ENCODE measurements at places on chromosomes 11 and 22.
A peak's percentile ranks its signal among the peaks of the same experiment; 100 is the strongest.

- peaks cover 10% of the 10 kb centered on the region for H3K4me1 ChIP-seq
- no peak overlapping the region for H3K4me3 ChIP-seq
- no peak for DNase-seq
- H3K27me3 ChIP-seq = no peaks in the 10 kb centered on the region
These were observed 63.9 kb downstream of the RPL27A start for GRCh38 chr11:8746331-8746974.

GRCh38 chr11:95495706-95496105, 264.7 kb upstream of the SESN3 start:
- H3K4me1 ChIP-seq = peaks cover 7% of the 10 kb centered on the region
- DNase-seq = no peak
- H3K27me3 ChIP-seq = no peaks in the 10 kb centered on the region

DNA sequence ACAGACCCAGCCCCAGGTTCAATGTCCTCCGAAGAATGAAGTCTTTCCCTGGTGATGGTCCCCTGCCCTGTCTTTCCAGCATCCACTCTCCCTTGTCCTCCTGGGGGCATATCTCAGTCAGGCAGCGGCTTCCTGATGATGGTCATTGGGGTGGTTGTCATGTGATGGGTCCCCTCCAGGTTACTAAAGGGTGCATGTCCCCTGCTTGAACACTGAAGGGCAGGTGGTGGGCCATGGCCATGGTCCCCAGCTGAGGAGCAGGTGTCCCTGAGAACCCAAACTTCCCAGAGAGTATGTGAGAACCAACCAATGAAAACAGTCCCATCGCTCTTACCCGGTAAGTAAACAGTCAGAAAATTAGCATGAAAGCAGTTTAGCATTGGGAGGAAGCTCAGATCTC, 14.1 kb downstream of the APOL1 start:
- no peak for DNase-seq
- no peak overlapping the region for H3K27ac ChIP-seq
- no peak overlapping the region for H3K4me3 ChIP-seq
- H3K36me3 ChIP-seq = no peaks in the 10 kb centered on the region
- no peaks in the 10 kb centered on the region for H3K27me3 ChIP-seq

- H3K27ac ChIP-seq = peak overlapping the region; percentile 58
- no peak overlapping the region for H3K4me3 ChIP-seq
- H3K27me3 ChIP-seq = no peaks in the 10 kb centered on the region
- peaks cover 7% of the 10 kb centered on the region for H3K4me1 ChIP-seq
- DNase-seq = no peak
These were observed 14.3 kb downstream of the DGKZ start for GRCh38 chr11:46361283-46362155.

DNA sequence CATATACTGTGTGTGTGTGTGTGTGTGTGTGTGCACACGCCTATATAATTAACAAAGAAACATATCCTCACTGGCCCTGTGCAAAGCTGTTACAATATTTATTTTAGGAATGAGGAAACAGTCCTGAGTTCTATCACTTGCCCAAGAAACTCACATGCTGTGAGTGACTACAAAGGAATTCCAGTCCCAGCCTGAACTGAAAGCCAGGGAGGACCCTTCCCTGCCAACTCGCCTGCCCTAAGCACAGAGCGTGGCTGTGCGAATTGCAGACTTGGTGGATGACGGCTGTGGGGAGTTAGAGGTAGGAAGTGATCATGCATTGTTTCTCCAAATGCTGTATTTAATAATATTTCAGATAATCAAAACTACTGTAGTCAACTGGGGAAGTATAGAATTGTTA, 26.4 kb upstream of the CD5 start:
- peaks cover 8% of the 10 kb centered on the region for H3K4me1 ChIP-seq
- no peaks in the 10 kb centered on the region for H3K27me3 ChIP-seq
- H3K27ac ChIP-seq = no peak overlapping the region
- no peak overlapping the region for H3K4me3 ChIP-seq
- H3K36me3 ChIP-seq = no peaks in the 10 kb centered on the region

DNA sequence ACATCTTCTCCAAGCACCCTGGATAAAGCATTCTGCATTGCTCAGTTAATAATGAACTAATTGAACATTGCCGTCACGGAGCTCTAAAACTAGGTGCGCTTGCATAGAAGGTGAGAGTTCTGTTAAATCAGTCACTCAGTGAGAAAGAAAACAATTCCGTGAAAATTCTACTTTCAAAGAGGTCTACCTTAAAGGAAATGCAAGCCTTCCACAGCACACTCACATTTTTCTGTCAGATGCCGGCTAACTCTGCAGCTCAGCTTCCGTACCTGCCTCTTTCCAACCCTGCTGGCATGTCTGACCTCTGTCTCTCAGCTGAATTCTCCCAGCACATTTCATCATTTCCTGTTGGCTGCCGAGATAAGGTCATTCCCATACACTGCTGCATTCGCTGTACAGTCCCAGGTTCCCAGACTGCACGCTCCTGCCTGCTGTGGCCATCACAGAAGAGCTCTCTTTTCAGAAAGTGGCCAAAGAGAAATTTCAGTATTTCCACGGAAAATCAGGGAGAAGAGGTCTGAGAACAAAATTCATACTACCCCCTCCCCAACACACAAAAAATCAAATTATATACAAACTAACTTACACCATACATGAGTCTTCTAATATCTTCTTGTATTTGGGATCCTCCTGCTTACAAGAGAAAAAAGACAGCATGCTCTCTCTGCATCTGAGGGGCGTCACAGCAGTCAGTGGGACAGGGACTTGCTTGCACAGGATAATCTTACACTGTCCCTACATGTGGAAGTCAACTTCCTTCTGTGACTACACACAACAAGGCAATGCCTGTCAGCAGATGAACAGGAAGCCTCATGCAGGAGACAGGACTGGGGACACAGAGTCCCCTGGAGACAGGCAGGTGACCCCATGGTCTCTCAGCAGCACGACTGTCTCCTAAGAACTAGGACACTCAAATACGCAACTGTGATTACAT, 55.1 kb downstream of the PACSIN2 start:
- peak overlapping the region; percentile 31 for H3K27ac ChIP-seq
- H3K36me3 ChIP-seq = no peaks in the 10 kb centered on the region
- H3K4me1 ChIP-seq = peaks cover 8% of the 10 kb centered on the region
- DNase-seq = no peak

GRCh38 chr11:94755494-94755893, 12.7 kb upstream of the AMOTL1 start:
- H3K36me3 ChIP-seq = no peaks in the 10 kb centered on the region
- no peak overlapping the region for H3K4me3 ChIP-seq
- H3K27ac ChIP-seq = no peak overlapping the region
- H3K4me1 ChIP-seq = no peaks in the 10 kb centered on the region
- no peak for DNase-seq
- no peaks in the 10 kb centered on the region for H3K27me3 ChIP-seq
